Fibroblast of mammary gland (primary cell): ENCODE measurements at places on chromosomes 3 and 15.

- DNase-seq: no peak
These were observed 120.1 kb downstream of the LRRN1 start for GRCh38 chr3:3919316-3919715.

DNA sequence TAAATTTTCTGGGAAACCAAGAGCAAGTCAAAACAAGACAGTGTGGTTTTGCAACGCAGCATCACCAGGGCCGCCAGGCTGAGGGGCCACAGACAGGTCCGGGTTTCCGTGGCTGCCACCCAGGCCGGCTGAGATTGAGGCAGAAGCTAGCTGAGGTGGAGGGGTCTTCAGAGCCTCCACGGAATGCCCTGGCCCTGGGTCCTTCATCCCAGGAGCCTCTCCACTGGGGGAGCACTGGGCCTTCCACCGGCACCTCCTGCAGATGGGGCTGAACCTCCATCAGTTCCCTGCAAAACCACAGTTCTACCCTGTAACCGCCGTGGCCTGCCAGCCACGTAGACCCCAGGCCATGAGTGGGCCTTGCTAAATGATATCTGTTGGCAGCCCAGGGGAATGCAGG is 152.7 kb downstream of the CHSY1 start:
- no peak for DNase-seq

DNA sequence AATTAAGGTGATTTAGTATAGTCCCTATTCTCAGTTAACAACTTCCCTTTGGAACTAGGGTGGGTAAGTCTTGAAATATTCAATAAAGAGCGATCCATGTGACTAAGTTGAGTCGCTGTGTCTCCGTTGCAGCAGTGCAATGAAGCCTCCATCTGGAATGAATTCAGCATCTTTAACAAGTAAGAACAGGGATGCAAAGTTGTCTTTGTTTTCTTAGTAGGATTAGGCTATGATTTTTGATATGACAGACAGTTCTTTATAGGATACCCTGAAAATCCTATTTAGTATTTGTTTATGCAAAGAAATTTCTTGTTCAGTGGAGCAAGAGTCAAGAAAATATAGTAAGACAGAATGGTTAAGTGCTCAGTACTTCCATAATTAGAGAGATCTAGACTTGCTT is 52.7 kb downstream of the RBMS3 start:
- peak; percentile 70 for DNase-seq

DNA sequence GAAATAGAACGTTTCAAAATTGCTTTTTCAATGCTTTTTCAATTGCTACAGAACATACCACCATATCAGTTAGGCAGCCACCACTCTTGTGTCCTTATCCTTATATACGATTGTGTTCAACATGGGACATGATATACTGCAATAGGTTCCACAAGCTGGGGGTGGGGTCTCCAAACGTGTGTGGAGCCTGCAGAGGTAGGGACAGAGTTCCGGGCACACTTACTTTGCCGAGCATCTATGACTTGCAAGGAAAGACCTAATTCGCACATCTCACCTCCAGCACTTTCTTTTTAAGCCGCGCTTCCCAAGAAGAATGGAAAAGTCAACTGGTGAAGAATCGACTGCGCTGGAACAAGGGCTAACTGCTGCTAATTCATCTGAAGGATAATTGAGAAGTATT is 39.6 kb upstream of the SFMBT1 start:
- DNase-seq: no peak

GRCh38 chr3:57464801-57465200 is 79.3 kb downstream of the DNAH12 start:
- DNase-seq: peak; percentile 6

GRCh38 chr3:64295594-64295993 is 70.3 kb upstream of the PRICKLE2 start:
- peak; percentile 94 for DNase-seq

GRCh38 chr15:50057905-50058639 is 61.0 kb downstream of the ATP8B4 start:
- peak; percentile 46 for DNase-seq

- DNase-seq: no peak
These were observed 310.6 kb upstream of the LRRFIP2 start for GRCh38 chr3:37484884-37485559.

- no peak for DNase-seq
These were observed 28.2 kb downstream of the SIAH2 start for GRCh38 chr3:150734795-150735119.

GRCh38 chr15:100653608-100654007 is 51.2 kb downstream of the ASB7 start:
- DNase-seq: no peak

DNA sequence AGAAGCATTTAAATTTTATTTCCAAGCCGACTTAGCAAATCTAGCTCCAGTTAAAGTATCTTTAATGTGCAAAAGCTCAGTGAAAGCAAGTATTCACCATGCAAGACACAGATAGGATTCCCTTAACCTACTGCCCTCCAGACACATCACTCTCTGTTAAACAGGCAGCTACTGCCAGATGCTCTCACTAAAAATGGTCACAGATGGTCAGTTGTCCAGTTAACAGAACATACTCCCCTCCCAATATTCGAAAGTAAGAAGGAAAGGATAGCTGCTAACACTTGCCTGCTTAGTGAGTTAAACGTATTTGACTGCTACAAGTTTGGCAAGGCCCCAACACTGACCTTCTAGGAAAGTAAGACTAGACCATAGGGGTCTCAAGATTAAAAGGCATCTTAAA is 73.7 kb downstream of the PRTG start:
- no peak for DNase-seq

- DNase-seq: no peak
These were observed 115.1 kb downstream of the CDIN1 start for GRCh38 chr15:36694574-36694973.

GRCh38 chr3:82960379-82960778 is 1198.9 kb upstream of the GBE1 start:
- DNase-seq: no peak

DNA sequence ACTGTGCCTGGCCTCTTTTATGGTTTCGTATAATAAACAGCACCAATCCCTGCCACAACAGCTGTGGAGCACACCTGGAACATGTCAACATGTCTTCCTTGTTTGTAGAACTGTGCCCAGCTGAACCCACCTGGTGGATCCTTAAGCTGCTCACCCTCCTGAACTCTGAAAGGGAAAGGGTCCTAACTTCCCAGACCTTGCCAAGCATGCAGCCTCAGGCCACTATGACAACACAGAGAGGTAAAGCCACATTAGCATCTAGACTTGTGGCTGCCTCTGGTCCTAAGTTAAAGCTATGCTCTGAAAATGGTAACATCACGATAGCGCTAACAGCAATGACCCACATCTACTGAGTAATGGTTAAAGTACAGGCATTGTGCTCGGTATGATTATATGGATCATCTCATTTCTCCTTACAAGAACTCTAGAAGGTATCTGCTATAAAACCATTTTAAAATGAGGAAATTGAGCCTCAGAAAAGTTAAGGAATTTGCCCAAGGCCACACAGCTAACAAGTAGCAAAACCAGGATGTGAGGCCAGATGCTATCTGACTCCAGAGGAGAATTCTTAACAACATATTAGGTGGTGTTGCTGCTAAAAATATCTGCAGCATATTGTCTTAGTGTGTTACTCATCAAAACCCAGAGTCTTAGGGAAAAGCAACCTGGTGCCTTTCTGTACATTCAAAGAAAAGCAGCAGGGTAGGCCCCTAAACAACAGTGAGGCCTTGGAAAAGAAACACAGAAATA is 23.1 kb upstream of the HERC1 start:
- peak; percentile 21 for DNase-seq

DNA sequence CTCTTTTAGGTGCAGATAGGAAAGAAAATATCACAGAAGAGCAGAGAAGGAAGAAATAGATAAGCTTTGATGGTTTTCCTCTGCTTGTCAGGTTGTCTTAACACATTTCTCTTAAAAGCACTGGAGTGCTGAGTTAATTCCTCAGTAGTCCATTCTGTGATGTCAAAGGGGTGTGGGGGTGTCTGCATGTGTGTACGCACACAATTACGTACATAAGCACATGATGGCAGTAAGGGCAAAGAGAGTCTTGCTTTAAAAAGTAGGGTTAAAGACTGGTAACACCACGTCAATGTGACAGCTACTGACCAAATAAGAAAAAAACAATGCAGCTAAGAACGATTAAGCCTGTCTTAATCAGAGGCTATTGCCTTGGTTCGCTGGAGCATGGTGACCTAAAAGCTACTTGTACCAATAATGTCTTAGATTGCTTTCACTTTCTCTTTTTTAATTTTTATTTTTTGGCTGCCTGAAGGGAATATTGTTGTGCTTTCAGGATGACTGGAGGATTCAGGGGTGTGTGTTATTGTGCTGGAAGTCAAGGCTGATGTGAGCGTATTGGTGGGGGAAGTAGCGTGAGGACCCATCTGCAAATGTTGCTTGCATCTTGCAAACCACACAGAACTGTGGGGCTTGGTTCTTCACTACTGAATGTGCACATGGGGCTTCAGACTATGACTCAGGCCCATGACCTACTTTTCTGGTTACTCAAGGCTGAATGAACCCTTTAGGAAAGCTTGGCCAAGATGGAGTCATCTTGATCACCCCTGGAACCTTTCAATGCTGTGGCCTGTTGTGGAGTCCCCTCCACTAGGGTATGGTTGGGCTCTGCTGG is 417.8 kb upstream of the TPM1 start:
- peak; percentile 92 for DNase-seq

DNA sequence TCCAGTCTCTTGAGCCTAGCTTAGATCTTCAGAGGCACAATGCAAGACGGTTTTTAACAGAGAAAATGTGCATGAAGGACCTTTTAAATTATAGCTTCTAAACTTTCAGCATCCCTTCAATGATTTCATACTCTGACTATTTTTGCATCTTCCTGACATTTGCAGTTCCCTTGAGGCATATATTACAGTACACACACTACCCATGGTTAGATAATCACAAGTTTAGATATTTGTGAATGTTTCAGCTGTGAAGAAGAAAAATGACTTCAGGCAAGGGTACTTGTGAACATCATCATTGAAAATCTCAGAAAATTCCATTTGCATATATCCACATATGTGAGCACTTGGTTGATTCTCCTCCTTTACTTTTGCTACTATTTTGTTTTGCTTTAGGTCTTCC is 341.5 kb downstream of the ROBO2 start:
- no peak for DNase-seq

GRCh38 chr3:54622678-54623077 is 305.2 kb downstream of the LRTM1 start:
- no peak for DNase-seq

DNA sequence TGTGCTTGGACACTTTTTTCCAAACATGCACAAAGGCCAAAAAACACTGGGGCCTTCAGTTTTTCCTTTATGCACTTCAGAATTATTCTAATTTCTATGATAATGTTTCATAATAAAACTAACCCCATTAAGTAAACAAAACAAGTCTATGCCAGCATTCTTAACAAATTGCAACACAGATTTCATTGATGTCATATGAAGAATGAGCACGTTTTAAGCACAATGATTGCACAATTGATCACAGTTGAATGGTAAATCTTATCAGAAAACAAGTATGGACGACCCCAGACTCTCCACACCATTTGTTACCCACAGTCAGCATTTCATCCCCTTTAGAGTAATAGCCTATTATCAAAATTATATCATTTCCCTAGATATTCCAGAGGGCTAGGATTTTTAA is 46.7 kb upstream of the PROK2 start:
- DNase-seq: peak; percentile 31

- no peak for DNase-seq
These were observed 8.4 kb downstream of the SLC28A1 start for GRCh38 chr15:84892786-84893307.
